H1 (cell line): ENCODE measurements at places on chromosomes 1 and 21.

DNA sequence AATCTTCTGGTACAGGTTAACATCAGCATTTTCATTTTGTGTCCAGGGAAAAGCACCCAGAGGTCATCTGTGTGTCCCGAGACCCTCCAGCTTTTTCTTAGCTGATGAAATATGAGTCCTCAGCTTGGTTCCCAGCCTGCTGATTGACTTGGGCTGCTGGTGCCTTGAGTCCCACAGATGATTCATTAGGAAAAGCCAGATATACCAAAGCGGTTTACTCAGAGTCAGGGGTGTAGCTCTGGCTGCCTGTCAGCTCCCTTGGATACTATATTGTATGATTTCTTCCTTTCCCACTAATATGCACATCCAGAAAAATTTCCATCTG is 43.7 kb upstream of the MAB21L3 start:
- DNase-seq: no peak

DNA sequence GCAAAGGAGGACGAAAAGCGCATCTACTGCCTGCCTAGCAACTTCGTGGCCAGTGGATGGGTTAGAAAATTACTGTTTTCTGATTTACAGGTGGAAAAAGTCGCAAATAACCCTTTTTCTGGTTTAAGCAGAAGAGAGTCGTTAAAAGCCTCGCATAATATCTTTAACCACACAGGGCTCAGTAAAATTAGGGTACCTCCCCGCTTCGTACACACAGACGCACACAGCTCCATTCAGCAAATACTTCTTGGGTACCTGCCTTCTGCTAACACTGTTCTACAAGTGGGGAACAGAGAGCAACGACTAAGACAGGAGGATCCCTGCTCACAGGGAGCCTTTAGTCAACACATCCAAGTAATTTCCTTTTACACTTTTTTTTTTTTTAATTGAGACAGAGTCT is 704 bp downstream of the ALG6 start:
- DNase-seq: no peak

GRCh38 chr1:59494145-59494833 is 197.4 kb downstream of the FGGY start:
- DNase-seq: no peak

DNA sequence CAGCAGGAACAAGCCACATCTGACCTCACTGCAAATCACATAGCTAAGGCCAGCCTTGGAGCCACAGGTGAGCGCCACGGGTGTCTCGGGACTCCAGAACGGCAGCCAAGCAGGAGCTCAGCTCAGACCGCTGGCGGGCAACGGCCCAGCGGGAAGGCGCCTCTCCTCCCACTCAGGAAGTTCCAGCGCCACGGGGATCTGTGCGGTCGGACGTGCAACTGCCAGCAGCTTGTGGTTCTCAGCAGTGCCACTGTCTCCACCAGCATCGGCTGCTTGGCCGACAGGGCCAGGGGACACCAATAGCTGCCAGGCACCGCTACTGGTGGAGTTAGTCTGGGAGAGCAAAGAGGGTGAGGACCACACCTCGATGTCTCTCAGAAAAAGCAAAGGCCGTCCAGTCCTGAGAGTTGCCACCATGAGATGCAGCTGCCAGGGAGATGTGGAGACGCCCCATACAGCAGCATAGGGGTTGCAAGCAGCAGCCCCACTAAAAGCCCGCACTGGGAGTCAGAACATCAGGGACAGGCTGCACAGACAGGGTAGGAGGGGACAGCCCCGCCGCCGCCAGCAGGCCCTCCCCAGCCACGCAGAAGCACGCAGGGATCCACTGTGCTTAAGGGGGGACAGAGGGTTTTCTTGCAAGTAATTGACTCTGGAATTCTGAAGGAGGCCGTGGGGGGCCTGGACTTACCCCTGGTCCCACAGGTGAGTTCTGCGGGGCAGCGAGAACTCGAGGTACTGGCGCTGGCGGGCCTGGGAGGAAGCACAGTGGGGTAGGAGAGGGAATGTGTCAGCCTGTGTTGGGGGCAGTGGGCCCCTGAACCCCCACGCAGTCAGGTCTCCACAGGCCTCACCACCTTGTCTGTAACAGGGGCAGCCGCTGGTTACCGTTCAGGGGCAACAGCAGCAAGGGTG is 83.5 kb downstream of the NPHP4 start:
- DNase-seq: peak; percentile 42

- DNase-seq: no peak
These were observed 5.5 kb downstream of the ZBTB18 start for GRCh38 chr1:244056577-244056976.

DNA sequence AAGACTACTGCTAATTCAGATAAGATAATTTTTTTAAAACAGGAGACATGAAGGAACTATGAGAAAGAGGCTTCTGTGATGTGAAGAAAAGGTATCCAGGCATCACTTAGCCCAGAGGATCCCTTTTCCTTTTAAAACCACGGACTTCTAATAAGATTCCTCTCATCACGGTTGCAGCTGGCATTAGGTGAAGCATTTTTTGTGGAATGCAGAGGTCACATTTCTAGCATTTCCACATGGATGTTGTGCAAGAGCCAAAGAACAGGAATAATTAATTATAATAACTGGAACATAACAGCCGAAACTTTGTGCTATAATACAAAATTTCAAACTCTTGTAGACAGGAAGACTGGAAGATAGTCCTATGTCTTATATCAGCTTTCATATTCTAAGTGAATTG is 27.6 kb downstream of the CYP2J2 start:
- DNase-seq: no peak

DNA sequence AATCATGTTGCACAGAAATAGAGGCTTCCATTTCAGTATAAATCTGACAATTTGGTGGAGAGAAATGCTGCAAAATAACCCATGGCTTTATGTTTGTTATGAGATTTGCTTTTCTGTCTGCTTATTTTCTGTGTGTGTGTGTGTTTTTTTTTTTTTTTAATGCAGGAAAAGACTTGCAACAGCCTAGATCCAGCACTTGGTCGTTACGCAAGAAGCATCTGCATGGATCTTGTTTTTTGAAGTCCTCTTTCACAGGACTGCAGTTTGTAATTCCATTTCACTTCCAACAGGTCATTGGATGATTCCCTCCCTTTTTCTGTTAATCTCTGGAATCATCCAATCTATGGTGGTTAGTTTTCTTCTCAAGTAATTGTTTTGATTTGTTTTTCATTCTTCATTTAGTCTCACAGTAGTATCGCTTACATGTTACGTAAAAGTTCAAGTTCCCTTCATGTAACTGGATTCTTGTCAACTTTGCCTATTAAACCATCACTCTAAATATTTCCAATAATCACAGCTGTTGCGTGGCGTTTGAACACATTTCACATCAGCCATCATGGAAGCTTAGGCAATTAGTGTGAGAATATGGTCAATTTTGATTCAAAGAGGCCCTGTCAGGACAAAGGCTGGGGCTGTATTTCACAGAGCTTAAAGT is 312.9 kb downstream of the NFIA start:
- no peak for DNase-seq

DNA sequence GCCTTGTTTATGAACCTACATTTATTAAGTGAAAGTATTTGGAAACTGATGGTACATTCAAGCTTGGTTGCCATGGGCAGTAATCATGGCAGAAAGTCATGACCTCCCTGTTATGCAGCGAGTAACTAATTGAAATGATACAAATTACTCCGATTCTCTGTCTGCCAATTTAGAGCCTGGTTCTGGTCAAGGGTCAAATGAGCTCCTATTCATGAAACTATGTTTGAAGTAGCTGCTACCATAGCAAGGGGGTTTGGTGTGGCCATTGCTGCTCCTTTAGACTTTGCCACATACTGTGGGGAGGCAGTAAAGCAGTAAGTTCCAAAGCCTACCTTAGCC is 187.2 kb upstream of the FOXD3 start:
- no peak for DNase-seq

DNA sequence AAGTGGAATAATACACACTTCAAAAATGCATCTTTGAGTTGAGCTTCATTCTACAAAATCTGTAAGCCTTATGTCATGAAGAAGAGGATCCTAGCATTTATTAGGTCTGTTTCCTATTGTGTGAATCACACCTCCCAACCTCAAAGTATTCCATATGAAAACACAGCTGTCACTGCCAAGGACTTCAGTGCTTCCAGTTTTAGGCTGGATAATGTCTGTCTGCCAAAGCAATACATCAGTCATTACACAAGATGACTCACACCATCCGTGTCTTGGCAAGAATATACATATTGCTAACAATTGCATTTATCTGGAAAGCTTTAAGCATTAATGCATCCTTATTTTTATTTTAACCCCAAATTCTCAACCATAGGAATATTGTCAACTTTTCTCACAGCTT is 125.7 kb upstream of the TMPRSS15 start:
- no peak for DNase-seq

- no peak for DNase-seq
These were observed 52.9 kb upstream of the ZNF326 start for GRCh38 chr1:89942014-89942413.

DNA sequence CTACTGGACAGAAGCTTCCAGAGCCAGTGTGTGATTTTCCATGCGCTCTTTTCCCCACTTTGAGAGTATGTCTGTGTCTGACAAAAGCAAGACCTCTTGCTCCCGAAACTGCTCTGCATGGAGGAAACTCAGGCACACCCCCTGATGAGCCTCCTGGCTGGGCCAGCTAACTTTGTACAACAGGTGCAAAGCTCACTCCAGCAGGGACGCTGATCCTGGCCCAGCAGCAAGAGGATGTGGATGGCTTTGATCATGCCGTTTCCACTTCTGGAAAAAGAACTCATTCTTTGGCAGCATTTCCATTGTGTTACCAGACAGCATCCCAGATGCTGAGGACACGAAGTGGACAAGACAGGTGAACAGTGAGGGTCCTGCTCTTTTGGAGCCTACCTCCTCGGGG is 103.1 kb downstream of the TLR5 start:
- DNase-seq: no peak

DNA sequence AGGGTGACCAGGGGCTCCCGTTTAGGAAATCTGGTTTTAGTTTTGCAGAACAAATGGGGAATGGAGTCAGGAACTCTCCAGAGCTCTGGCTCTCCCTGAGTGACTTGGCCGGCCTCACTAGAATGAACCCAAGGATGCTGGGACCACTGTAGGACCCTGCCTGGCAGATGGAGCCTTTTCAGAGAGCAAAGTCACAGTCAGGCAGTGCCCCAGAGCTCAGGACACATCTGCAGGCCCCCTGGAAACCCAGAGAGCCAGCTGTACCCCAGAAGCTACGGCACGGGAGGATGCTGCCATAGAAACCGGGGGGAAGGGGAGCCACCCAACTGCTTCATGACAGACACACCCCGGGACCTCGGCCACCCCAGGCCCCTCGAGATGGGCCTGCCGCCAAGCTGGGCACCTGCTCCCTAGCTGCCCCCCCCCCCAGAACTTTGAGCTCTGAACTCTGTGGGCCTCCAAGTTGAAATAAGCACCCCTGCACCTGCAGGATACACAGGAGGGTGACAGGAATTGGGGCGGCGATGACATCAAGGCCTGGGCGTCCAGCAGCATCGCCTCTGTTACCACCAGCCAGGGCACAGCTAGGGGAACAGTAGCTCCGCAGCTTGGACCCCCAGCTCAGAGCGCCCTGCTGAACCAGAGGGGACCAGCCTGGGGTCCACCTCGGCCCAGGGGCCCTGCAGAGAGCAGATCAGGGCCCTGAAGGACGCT is 91.8 kb upstream of the VAMP3 start:
- no peak for DNase-seq
